Germinal center (tissue), 1 donor: ENCODE measurements at places on chromosomes 1 and 21.
A peak's percentile ranks its signal among the peaks of the same experiment; 100 is the strongest.

DNA sequence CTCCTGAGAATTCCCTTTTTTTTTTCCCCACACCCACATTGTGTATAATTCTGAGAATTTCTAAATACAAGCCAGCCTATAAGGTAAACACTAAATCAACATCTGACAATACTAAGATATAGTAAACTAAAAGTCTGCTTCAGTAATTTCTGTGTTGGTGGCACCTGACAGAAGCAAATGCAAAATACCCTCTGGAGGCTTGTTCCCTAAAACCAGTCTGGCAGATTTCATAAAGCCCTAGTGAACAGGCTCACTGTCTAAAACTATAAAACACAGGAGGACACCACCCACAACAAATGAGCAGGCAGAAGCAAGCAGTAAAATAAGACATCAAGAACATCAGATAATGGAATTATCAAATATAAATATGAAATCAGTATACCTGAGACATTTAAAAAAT lies 11.5 kb downstream of the TRIM33 start:
- no peak for DNase-seq

GRCh38 chr1:21149430-21149854 lies 27.3 kb downstream of the EIF4G3 start:
- DNase-seq, result no peak

- DNase-seq, result no peak
These were observed 20.3 kb upstream of the KNCN start for GRCh38 chr1:46571691-46572225.

GRCh38 chr1:245694753-245695195 lies 540.0 kb downstream of the KIF26B start:
- DNase-seq, result no peak

GRCh38 chr1:67651031-67651430 lies 34.0 kb upstream of the GADD45A start:
- no peak for DNase-seq

DNA sequence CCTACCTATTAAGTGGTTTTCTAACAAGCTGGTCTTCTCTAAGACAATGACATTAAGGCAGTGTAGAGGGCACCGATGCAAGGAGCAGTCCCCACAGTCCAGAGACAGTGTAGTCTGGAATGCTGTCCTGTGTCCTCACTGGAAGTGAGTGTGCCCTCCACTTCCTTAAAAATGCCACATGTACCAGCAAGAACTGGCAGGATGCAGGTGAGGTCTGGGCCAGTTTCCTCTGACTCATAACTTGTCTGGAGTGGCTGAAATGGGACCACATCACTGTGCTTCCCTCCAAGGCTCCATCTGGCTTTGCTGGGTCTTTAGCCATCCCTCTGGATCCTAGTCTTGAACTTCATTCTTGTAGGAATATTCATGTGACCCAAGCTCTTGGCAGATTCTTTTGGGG lies 170.5 kb upstream of the KIAA0040 start:
- DNase-seq, result no peak

DNA sequence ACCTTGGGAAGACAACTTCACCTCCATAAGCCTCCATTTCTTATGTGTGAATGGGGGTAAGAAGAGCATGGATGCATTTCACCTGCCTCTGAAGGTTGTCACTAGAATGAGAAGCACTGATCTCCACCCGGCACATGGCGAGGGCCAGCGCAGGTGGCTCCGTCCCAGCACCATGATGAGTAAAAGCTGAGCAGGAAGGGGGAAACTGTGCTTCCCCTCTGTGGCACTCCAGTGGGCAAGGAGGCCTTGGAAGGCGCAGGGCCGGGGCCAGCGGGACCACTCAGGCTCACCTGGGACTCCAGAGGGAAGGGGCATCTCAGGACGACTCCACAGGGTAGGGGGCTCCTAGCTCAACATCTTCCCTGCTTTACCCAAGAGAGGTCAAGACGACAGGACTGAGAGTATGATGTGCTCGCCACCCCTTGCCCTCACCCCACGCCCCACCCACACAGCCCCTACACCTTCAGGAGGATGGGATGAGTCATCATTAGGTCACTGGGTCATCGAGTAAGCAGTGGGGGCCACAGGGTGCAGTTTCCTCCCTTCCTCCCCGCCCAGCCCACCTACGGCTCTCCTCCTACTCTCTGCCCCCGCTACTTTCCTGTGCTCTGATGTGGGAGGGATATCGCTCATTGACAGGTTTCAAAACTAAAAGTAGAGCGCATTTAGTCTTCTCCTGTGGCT lies 112.1 kb downstream of the HIVEP3 start:
- DNase-seq, result no peak

GRCh38 chr1:245589316-245589715 lies 434.5 kb downstream of the KIF26B start:
- no peak for DNase-seq

GRCh38 chr1:219574484-219575087 lies 38.3 kb downstream of the ZC3H11B start:
- DNase-seq, result no peak

DNA sequence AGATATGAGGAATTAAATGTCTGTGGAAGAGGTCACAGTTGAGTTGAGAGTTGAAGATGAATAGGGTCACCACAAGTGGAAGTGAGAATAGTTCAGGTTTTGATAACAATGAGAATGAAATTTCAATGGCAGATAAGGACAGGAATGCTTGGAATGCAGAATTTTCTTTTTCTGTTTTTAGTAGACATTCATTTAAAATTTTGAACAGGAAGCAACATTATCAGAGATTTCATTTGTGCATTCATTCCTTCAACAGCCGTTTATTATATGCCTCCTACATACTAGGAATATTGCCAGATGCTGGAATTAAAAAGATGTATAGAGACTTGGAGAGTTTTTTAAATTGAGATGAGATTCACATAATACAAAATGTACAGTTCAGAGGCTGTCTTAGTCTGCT lies 126.8 kb downstream of the ITSN1 start:
- DNase-seq, result no peak

- DNase-seq, result no peak
These were observed 69.3 kb upstream of the QSOX1 start for GRCh38 chr1:180085331-180085730.

- no peak for DNase-seq
These were observed 3.5 kb downstream of the FCRL3 start for GRCh38 chr1:157696966-157697628.

GRCh38 chr1:25994402-25995150 lies 3.3 kb downstream of the PAFAH2 start:
- no peak for DNase-seq

- DNase-seq, result no peak
These were observed 25.3 kb downstream of the FMO2 start for GRCh38 chr1:171210355-171210754.

- peak; percentile 40 for DNase-seq
These were observed at the start of gene FHL3 for GRCh38 chr1:38005195-38006007. Gene FHL3, minus strand, starts transcription at chr1:38005514. Its CDS starts 6,102 bp downstream, at chr1:37999412.

- DNase-seq, result no peak
These were observed 183.1 kb upstream of the IVNS1ABP start for GRCh38 chr1:185500001-185500626.

- no peak for DNase-seq
These were observed 21.1 kb upstream of the UBXN10 start for GRCh38 chr1:20164694-20165202.

DNA sequence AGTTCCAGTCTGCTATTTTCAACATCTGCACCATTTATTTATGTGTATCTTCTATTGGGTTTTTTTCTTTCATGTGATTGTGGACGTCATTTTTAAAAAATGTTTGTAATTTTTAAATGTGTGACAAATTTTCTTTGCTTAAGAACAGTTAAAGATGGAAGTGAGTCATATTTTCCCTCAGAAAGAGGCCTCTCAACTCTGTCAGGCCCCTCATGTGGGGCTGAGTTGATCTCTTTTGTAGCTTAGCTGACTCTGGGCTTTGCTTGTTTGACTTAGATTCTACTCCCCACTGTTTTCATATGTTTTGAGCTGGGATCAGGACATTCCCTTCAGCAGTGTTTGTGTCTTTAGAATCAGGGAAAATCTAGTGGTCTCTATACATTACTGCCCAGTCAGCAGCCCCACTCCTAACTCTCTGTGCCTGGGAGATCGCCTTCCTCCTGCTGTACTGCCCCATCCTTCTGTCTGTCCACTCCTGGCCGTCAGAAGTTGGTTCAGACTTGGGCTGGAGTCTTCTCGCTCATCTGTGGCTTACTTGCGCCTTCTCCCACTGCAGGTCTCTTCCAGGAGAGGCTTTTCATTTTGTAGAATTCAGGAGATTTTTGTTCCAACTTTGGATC lies 137.4 kb downstream of the DYRK1A start:
- no peak for DNase-seq

DNA sequence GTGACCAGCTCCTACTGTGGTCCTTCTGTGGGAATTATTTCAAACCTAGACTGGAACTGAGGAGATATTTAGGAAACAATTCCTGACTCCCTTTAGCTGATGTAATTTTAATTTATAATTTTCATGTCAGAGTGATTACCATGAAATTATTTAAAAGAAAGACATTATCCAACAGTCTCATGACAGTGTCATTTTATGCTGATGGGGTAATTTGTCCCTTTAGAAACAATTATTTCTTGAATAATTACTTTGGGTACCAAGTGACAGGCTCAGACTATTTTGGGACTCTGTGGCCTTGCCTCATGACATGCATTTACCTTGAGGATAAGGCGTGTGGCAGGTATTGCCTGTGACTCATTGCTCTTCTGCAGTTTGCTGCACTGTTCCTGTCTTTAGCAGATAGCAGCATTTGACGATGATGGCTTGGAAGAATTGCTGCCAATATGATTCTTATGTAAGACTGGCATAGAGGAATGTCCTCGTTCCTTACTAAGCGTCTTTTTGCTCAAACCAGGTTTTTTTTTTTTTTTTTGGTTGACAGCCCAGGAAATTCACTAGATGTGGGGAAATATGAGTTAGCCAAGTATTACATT lies 206.0 kb upstream of the HMCN1 start:
- no peak for DNase-seq

GRCh38 chr1:32485554-32486255 lies 20.8 kb downstream of the ZBTB8B start:
- DNase-seq, result no peak

DNA sequence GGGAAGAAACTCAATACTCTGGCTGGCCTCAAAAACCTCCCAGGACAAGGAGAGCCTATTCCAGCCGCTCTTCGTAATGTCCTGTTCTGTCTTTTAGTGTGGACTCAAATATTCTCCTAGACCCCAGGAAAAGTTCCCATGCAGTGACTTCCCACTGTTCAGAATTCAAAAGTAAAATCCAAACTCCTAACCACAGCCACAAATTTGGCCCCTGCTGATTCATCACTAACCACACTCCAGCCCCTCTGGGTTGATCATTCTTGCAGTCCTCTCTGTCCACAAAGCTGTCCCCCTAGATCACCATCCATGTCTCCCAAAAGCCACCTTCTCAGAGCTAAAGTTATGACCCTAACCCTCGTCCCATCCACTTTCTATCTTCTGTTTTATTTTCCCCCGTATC lies 5.1 kb downstream of the CTNNBIP1 start:
- DNase-seq, result no peak

DNA sequence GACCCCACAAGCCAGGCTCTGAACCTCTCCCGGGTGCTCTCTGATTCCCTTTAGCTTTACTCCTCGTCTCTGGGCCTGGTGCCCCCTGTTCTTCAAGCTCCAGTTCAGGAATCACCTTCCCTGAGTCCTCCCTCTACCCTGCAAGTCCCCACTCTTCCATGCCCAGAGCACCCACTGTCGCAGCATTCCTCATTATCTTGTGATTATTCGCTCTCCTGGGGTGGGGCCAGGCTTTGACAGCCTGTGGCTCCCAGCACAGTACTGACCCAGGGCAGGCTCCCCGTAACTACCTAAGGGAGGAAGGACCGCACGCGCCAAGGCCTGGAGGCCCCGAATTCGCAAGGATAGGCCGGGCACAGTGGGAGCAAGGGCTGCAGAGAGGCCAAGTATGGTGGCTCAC lies 734 bp upstream of the C1orf210 start:
- no peak for DNase-seq
